ENCODE measurements at places on chromosomes 5 and 9. TPM values are rescaled to one million over a fixed set of nuclear protein-coding genes. Genes with fewer than 3 reads are reported as not detected.

- no peak for DNase-seq
Measured at GRCh38 chr9:104778802-104779201, 14.9 kb downstream of the NIPSNAP3B start.

DNA sequence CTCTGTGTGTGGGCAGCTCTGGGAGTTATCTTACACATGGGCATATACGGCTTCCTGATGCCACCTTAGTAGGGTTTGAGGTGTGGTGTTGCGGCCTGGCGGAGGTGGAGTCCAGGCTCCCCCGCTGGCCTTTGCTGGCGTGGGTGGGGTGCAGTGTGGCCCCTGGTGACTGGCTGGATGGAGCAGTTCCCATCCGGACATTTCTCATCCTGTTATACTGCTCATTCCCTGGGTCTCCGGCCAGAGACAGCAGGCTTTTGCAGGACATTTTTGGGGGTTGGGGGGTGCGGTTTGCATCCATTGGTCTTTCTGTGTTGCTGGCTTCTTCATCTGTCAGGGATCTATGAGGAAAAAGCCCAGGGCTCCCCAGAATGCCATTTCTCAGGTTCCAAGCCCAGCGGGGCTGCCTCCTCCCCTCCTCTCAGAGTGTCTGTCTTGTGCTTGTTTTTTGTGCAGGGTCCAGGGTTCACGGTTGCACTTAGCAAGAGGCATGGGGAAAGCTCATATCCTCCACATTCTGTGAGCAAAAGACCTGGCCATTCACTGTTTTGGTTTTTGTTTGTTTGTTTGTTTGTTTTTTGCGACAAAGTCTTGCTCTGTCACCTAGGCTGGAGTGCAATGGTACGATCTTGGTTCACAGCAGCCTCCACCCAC is 22.3 kb downstream of the NDUFS6 start:
- no peak for DNase-seq

The POLE3 gene
- polyA plus RNA-seq: 48.4 TPM

DNA sequence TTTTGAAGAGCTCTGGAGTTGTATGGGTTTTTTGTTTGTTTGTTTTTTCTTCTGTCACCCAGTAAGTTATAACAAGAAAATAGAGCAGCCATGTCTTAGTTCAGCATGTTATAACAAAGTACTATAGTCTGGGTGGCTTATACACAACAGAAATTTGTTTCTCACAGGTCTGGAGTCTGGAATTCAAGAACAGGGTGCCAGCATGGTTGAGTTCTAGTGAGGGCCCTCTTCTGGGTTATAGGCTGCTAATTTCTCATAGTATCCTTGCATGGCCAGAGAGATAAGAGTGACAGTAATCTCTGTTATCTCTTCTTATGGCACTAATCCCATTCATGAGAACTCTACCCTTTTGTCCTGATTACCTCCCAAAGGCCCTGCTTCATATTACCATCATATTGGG is 114.7 kb downstream of the GIN1 start:
- no peak for DNase-seq

GRCh38 chr9:33164138-33164809 is 2.9 kb downstream of the B4GALT1 start:
- DNase-seq: no peak

The CACFD1 gene
- 12.2 TPM for polyA plus RNA-seq

DNA sequence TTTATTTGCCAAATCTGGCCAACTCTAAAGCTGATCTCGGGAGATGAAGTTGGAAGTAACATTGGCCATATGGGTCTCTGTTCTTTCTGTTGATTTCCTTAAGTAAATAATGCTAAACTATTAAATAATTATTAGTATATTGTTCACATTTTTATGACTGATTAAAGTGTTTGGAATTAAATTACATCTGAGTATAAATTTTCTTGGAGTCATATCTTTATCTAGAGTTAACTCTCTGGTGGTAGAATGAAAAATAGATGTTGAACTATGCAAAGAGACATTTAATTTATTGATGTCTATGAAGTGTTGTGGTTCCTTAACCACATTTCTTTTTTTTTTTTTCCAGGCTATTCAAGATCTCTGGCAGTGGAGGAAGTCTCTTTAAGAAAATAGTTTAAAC is 9.3 kb upstream of the FGF18 start:
- DNase-seq: no peak

GRCh38 chr9:123550012-123550411 is 194.0 kb downstream of the CRB2 start:
- DNase-seq: no peak

DNA sequence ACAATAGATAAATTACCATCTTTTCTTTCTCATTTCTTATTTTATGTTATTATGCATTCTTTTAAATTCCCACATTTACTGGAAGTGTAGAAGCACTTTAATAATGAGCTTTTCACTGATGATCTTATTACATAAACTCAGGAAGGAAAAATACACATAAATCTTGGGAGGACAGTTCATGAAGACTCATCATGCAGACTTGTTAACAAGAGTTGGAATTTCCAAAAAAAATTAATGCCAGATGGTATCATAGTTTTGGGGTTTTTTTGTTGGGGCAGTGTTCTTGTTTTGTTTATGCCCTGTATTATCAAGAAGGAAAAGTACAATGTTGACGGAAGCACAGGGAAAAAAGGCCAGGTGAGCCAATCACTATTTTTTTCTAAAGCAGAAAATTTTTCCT is 35.1 kb downstream of the CEMIP2 start:
- no peak for DNase-seq

The MCIDAS gene
- polyA plus RNA-seq: not detected

- no peak for DNase-seq
Measured at GRCh38 chr9:88429595-88430430, 41.6 kb downstream of the SPIN1 start.

DNA sequence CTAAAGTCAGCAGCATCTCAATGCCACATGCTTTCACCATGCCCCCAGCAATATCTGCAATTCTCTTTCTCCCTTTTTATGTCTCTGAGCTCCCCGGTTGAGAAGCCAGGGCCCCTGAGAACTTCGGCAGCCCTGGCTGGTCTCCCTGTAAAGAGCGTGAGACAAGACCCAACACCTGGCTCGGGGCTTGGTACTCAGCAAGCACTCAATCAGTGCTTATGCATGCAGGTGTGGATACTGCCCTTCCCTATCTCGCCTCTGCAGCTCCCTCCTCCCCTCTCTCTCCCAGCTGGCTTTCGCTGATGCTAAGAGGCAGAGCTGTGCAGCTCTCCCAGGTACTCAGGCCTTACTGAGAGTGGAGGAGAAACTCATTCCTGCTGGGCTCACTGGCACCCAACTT is 41.7 kb upstream of the AKNA start:
- DNase-seq: no peak

The ARHGEF39 gene
- polyA plus RNA-seq: 4.3 TPM

The NUTM2F gene
- polyA plus RNA-seq: not detected
